ENCODE measurements at places on chromosomes 7 and 10. TPM values are rescaled to one million over a fixed set of nuclear protein-coding genes. Genes with fewer than 3 reads are reported as not detected.

The RBP3 gene
- total RNA-seq = not detected

The SYNPO2L gene
- 0.01 TPM for total RNA-seq

The FAM200A gene
- 5.8 TPM for total RNA-seq

The EPO gene
- not detected for total RNA-seq

The TDRD1 gene
- not detected for total RNA-seq

The TRIM50 gene
- total RNA-seq = not detected

The INMT gene
- 0.03 TPM for total RNA-seq

The SRGN gene
- 96.3 TPM for total RNA-seq

The CYP2C8 gene
- total RNA-seq = not detected

The DUSP5 gene
- 134 TPM for total RNA-seq

The PRTFDC1 gene
- 15.3 TPM for total RNA-seq

The CCDC7 gene
- 0.72 TPM for total RNA-seq

The CALML5 gene
- total RNA-seq = not detected

The RHEB gene
- total RNA-seq = 151 TPM

The GIMAP1 gene
- total RNA-seq = not detected

The RAPGEF5 gene
- total RNA-seq = 0.06 TPM

The PPP1R17 gene
- total RNA-seq = not detected

The UPK3BL2 gene
- total RNA-seq = 3.4 TPM

The POLD2 gene
- total RNA-seq = 157 TPM

The DNA2 gene
- total RNA-seq = 8.4 TPM

The ATOH7 gene
- total RNA-seq = 0.08 TPM

The KDM7A gene
- total RNA-seq = 2.2 TPM

The PNLIPRP1 gene
- total RNA-seq = not detected

The MYH16 gene
- total RNA-seq = 0.35 TPM

The SLC13A4 gene
- not detected for total RNA-seq

The NPC1L1 gene
- 0.06 TPM for total RNA-seq
